ENCODE measurements at places on chromosomes 11 and 22. TPM values are rescaled to one million over a fixed set of nuclear protein-coding genes. Genes with fewer than 3 reads are reported as not detected.

GRCh38 chr11:109439684-109440083, 17.7 kb downstream of the C11orf87 start:
- no peak for DNase-seq

- no peak for DNase-seq
These were observed 11.9 kb downstream of the CTR9 start for GRCh38 chr11:10762913-10763421.

NLRP10 gene
- polyA plus RNA-seq = not detected

GRCh38 chr22:45865561-45866125, 111.3 kb downstream of the WNT7B start:
- no peak for DNase-seq

- DNase-seq = no peak
These were observed 3.5 kb upstream of the PIK3C2A start for GRCh38 chr11:17211286-17211685.

JAML gene
- polyA plus RNA-seq = 210 TPM

- DNase-seq = no peak
These were observed 1549.4 kb downstream of the LRRC4C start for GRCh38 chr11:39910087-39910486.

SCGB2A2 gene
- polyA plus RNA-seq = not detected

GRCh38 chr11:10076458-10077141, 217.4 kb downstream of the SBF2 start:
- no peak for DNase-seq

OR8K1 gene
- not detected for polyA plus RNA-seq

- no peak for DNase-seq
These were observed 76.9 kb upstream of the CADM1 start for GRCh38 chr11:115580927-115581680.
